ENCODE measurements at places on chromosomes 12 and 14. TPM values are rescaled to one million over a fixed set of nuclear protein-coding genes. Genes with fewer than 3 reads are reported as not detected.

The GLS2 gene
- 6.1 TPM for total RNA-seq

The TMEM260 gene
- total RNA-seq: 11.4 TPM

The PLA2G1B gene
- not detected for total RNA-seq

The CACNA1C gene
- total RNA-seq: 0.07 TPM

The CLEC4D gene
- total RNA-seq: not detected

The ACOT4 gene
- 3.3 TPM for total RNA-seq

The CLEC2A gene
- not detected for total RNA-seq

The PTCSC3 gene
- total RNA-seq: not detected

The FOXG1 gene
- total RNA-seq: not detected

The CCT2 gene
- 267 TPM for total RNA-seq

The CLEC4A gene
- 1.2 TPM for total RNA-seq

The PCNX4 gene
- total RNA-seq: 26.3 TPM

The TCL1B gene
- total RNA-seq: not detected

The HOXC12 gene
- not detected for total RNA-seq

The CCDC197 gene
- 0.44 TPM for total RNA-seq

The GPATCH2L gene
- 52.1 TPM for total RNA-seq

The OTUB2 gene
- total RNA-seq: 2.0 TPM

The RERG gene
- total RNA-seq: not detected

The DHRS4L2 gene
- total RNA-seq: 27.6 TPM

The ESR2 gene
- total RNA-seq: 0.45 TPM

The MSI1 gene
- total RNA-seq: 1.5 TPM

The NANOG gene
- not detected for total RNA-seq

The SLC6A15 gene
- total RNA-seq: 0.17 TPM

The KLRC2 gene
- total RNA-seq: not detected

The LYZ gene
- total RNA-seq: not detected

The OR4E2 gene
- total RNA-seq: not detected

The RIPK3 gene
- 11.0 TPM for total RNA-seq

The CCDC196 gene
- not detected for total RNA-seq

The ADCK1 gene
- total RNA-seq: 3.7 TPM

The GOLT1B gene
- total RNA-seq: 43.6 TPM

The TMPRSS12 gene
- total RNA-seq: not detected

Data from activated CD4-positive, alpha-beta memory T cell treated with anti-CD3 and anti-CD28 coated beads for 36 hours (primary cell).